NCI-H446 treated with DMSO at 0.1 percent for 48 hours (cell line): ENCODE measurements at places on chromosomes 13 and 19.

DNA sequence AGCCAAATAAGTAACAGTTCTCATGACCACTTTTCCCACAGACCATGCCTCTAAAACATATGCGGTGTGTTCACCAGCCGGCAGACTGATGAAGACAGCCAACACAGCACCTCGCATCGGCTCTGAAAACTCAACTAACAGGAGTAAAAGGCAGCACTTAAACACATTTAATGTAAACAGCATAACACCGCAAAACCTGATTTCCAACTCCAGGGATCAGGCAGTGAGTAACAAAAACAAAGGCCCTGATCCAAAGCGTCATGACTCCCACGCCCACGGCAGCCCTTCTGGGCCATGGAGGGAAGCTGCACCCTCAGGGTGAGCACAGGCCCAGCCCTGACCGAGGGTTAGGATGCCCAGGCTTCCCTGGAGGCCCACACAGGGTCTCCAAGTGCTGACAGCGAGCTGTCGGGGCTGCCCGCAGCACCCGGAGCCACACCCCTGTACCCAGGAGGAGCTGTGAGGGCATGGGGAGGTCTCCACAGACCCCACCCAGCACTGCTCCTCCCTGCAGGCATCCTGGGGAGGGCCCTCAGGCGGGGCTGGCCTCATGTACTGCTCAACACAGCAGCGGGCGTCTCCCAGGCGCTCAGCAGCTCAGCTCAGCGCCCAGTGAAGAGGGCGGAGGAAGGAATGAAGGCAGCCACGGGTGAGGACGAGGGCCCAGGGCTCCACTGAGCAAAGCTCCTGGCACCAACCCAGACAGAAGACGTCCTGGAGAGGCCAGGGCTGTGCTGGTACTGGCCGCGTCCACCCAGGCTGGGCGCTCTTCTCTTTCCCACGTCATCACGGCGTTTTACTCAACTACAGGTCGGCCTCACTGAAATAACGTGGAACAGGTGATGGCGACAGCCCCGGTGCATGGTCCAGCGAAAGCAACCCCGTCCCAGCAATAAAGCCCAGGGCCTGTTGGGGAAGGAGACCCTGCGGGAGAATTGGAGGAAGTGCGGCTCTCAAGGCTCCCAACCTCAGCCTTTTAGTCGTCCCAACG is 53.7 kb downstream of the RASA3 start:
- no peak for DNase-seq

DNA sequence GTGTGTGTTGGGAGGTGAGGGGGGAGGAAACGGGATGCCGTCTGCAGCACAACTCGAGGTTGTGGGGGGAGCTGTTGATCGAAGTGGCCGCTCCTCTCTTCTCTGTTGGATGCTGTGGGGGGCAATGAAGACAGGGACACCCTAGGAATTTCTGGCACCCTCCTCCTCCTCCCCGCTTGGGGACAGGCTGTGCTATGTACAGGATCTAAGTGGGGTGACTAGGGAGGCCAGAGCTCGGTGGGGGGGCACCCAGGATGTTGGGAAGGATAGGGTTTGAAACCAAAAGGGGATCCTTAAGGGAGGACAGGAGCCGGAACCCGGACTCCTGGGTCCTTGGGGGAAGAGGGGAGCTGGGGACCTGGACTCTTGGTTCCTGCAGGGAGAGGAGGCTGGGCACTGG is 2.0 kb downstream of the GRIN2D start:
- no peak for DNase-seq

- DNase-seq: no peak
Observed at GRCh38 chr13:93767917-93768409, 541.4 kb downstream of the GPC6 start.

GRCh38 chr13:98020271-98020670 is 66.8 kb downstream of the IPO5 start:
- no peak for DNase-seq

DNA sequence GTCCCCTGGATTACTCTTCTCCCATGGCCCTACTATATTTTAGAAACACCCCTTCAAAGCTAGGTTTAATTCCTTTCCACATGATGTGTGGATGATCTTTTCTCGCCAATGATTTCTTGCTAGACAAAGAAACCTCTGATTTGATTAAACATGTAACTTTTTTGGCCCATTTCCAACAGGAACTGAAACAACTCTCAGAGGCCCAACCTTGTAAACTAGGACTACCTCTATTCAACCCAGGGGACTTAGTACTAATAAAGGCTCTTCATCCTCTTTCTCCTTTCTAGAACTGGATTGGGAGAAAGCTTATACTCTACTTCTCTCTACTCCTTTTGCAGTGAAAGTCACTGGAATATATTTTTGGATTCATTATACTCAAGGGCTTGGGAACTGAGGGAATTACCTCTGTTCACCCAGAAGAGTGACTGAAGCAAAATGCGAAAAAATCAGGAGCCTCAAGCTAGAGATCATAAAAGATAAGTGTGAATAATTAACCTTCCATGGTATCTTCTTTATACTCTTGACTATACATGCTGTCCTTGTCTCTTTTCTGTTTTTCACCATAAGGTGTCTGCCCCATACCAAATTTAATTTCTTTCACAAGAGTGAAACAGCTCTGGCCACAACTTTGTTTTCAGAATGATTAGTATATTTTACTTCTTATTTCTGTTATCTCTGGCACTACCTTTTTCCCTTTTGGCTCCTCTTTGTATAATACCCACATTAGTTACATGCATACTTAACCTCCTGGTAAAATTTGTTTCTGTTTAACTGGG is 977.6 kb downstream of the SLITRK5 start:
- no peak for DNase-seq

DNA sequence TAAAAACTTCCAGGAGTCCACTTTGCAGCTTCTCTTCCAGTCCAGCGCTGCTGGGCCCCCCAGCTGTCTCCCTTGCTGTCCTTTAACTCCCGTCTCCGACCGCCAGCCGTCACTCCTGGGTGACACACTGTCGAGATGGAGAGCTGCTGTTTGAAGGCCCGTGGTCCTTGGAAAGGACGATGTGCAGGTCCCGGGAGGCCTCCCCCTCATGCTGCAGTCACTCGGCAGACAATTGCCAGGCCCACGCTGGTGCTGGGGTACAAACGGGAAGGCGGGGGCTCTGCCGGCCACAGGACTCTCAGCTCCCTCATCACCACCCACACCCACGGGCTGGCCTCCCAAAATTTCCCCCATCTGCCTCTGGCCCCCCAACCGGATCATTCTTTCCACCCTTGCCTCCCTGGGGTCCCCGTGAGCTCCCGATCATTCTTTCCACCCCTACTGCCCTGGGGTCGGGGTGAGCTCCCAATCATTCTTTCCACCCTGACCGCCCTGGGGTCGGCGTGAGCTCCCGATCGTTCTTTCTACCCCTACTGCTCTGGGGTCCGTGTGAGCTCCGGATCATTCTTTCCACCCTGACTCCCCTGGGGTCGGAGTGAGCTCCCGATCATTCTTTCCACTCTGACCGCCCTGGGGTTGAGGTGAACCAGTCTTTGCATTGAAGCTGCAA is 16.0 kb upstream of the ZNF554 start:
- no peak for DNase-seq

DNA sequence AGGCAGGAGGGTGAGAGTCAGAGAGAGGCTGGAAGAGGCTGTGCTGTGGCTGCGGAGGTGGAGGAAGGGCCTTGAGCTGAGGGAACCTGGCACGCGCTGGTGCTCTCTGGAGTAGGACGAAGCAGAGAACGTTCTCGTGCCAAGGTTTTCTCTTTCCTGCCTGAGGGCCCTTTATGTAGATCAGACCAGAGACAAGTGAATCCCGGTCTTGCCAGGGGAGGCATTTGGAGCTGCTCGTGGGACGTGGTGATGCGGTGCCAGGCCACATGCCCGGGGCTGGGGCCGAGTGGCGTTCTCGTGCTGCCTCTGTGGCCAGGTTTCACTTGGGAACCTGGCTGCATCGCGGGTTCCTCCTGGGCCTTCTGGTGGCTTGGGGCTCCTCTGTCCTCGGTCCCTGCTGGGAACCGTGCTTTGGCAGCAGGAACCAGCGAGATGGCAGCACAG is 54.2 kb downstream of the KDM4B start:
- DNase-seq: peak; percentile 90

GRCh38 chr13:23843436-23843835 is 45.8 kb downstream of the MIPEP start:
- DNase-seq: no peak

DNA sequence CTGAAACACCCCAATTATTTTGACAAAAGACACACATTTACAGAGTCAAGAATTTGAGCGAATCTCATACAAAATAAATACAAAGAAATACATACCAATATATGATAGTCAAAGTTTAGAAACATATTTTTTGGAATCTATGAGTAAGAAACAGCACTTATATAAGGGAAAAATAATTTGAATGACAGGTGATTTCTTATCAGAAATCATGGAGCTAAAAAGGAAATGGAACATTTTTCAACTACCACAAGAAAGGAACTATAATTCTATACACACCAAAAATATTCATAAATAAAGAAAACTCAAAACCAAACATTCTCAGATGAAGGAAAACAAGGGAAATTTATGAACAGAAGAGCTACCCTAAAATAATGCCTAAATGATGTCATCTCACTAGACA is 1226.6 kb downstream of the PCDH9 start:
- no peak for DNase-seq

- DNase-seq: no peak
Observed at GRCh38 chr19:10773969-10774368, 56.1 kb downstream of the DNM2 start.

DNA sequence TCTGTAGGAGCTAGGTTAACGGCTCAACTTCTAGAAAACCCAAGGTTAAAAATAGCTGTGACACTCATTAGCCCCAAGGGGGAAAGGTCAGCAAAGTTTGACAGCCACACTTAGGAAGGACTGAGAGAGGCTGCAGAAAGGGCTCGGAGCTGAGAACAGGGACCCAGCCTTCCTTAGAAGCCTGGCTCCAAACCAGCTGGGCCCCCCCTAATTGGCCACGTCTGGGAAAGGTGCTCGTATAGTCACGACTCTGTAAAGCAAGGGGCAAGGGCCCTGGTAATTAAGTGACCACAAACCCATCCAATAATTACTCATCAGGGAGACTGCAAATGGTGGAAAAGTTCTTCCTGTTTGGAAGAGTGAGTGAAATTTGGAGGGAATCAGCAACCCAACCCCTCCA is 90.5 kb downstream of the RNASEH2B start:
- DNase-seq: no peak

GRCh38 chr19:45168767-45169351 is 8.1 kb upstream of the NKPD1 start:
- no peak for DNase-seq

GRCh38 chr13:95502216-95502615 is 50.3 kb upstream of the CLDN10 start:
- DNase-seq: no peak

- no peak for DNase-seq
Observed at GRCh38 chr19:19463348-19464117, 51.8 kb downstream of the TSSK6 start.
